ENCODE measurements at places on chromosomes 11 and 22.

GRCh38 chr11:30128269-30128932 is 102.4 kb upstream of the FSHB start:
- H3K4me3 ChIP-seq: no peak overlapping the region
- DNase-seq: no peak
- H3K4me1 ChIP-seq: no peaks in the 10 kb centered on the region
- no peaks in the 10 kb centered on the region for H3K27me3 ChIP-seq

DNA sequence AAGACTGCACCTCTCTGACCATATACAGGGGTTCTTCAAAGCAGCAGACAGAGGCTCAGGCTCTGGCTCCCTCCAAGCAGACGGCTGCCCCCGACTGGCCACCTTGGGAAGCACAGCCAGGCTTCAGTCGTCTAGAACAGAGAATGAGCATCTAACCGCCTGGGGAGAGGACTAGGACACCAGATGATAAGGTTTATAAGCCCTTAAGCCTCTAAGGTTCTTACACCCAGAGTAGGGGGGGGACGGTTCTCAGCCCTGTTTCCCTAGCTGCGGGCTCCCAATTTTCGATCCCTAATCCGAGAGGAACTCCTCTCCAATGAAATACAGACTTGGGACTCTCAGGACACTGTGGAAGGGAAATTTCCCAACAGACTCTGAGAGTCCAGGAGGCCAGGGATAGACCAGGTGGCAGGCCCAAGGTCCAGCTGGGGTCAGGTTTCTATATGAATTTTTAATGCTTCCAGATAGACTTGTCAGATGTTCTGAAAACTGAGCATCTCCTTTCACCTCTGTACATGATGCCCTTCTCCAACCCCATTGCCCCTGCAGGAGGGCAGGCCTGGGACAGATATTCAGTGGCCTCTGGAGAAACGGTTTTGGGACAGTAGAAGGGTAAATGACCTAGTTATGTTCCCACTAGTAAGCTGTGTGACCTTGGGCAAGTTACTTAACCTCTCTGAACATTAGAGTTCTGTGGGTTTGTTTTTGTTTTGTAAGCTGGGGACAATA is 20.2 kb downstream of the RTN4RL2 start:
- peak overlapping the region; percentile 18 for H3K4me3 ChIP-seq
- H3K4me1 ChIP-seq: peaks cover 15% of the 10 kb centered on the region
- peaks cover 30% of the 10 kb centered on the region for H3K27me3 ChIP-seq
- no peaks in the 10 kb centered on the region for H3K36me3 ChIP-seq
- no peak overlapping the region for H3K27ac ChIP-seq

GRCh38 chr11:130509942-130510341 is 61.5 kb downstream of the ADAMTS15 start:
- H3K36me3 ChIP-seq: peaks cover 3% of the 10 kb centered on the region
- H3K4me3 ChIP-seq: no peak overlapping the region

DNA sequence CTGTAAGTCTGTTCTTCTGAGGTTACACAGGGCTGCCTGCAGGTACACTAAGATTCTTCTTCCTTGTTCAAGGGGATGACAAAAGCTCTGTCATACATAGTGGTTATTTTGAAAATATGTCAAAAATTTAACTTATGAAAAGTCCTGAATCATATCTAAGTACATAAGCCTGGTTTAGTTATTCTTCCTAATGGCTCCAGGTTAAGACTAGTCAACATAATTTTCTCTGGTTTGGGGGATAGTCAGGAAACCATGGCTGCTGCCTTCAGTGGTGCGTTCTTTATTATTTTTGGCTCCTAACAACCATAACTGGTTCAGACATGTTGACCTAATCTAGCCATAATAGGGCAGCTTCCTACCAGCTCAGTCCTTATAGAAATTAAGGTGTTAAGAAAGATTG is 257.4 kb upstream of the DDI1 start:
- no peak for DNase-seq
- no peak overlapping the region for H3K27ac ChIP-seq
- H3K36me3 ChIP-seq: no peaks in the 10 kb centered on the region
- H3K4me1 ChIP-seq: peaks cover 8% of the 10 kb centered on the region
- peaks cover 3% of the 10 kb centered on the region for H3K27me3 ChIP-seq

DNA sequence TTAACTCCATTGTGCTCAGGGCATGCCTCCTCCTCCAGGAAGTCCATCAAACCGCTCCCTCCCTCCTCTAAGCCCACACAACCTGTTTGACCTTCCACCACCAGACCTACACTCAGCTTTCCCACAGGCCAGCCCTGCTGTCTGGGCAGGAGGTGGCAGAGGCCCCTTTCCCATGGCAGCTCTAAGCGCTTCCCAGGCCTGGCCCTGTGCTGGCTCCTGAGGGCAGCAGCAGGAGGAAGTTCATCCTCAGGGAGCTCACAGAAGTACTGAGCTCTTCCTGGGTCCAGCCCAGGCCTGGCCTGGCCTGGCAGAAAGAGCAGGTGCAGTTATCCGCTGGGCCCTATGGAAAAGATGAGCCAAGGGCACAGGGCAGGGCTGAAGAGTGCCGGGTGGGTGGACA is 31.4 kb downstream of the ARAP1 start:
- DNase-seq: no peak
- peak overlapping the region; percentile 39 for H3K4me3 ChIP-seq
- H3K4me1 ChIP-seq: peaks cover 41% of the 10 kb centered on the region
- H3K27ac ChIP-seq: peak overlapping the region; percentile 49

DNA sequence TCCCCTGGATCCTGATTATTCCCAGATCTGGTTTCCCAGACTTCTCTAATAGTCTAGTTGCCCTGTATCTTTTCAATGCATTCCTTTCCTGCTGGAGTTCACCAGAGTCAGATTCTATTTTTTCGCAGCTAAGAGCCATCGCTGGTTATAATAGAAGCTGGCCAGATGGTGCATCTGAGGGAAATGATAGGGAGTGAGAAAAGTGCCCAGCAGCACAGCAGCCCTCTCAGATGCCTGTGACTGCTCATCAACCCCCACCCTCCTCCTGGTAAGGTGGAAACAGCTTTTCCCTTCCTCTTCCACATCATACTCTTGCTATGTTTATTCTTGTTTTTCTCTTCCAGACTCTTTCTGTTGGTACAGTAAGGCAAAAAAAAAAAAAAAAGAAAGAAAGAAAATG is 12.8 kb downstream of the OR8A1 start:
- no peak overlapping the region for H3K4me3 ChIP-seq
- H3K27me3 ChIP-seq: peaks cover 2% of the 10 kb centered on the region
- no peak overlapping the region for H3K27ac ChIP-seq
- H3K36me3 ChIP-seq: no peaks in the 10 kb centered on the region

All from endothelial cell (in vitro differentiated cells).